Nasal cavity respiratory epithelium epithelial cell of viscerocranial mucosa (primary cell): ENCODE measurements at places on chromosomes 1 and 21. TPM values are rescaled to one million over a fixed set of nuclear protein-coding genes. Genes with fewer than 3 reads are reported as not detected.

CNIH3 gene
- total RNA-seq = 0.68 and 1.2 TPM in 2 replicates

NUP210L gene
- under 0.01 TPM in 2 replicates for total RNA-seq

SLC30A10 gene
- 0.07 TPM in 1 of 2 replicates, not detected in the other for total RNA-seq

FABP3 gene
- 0.50 TPM in 1 of 2 replicates, not detected in the other for total RNA-seq

S1PR1 gene
- 0.28 and 0.34 TPM in 2 replicates for total RNA-seq

RHCE gene
- 0.43 and 1.7 TPM in 2 replicates for total RNA-seq

GJB3 gene
- total RNA-seq = 113 and 120 TPM in 2 replicates

IQGAP3 gene
- total RNA-seq = 0.07 and 0.34 TPM in 2 replicates

GJB4 gene
- total RNA-seq = 12.3 and 17.4 TPM in 2 replicates

SFN gene
- 710 and 1,116 TPM in 2 replicates for total RNA-seq

FMOD gene
- 0.28 TPM in 1 of 2 replicates, not detected in the other for total RNA-seq

TRAPPC10 gene
- total RNA-seq = 19.8 and 33.4 TPM in 2 replicates

CPTP gene
- total RNA-seq = 19.8 and 32.1 TPM in 2 replicates

LYPD8 gene
- total RNA-seq = not detected in 2 replicates

SLC25A44 gene
- 9.2 and 14.5 TPM in 2 replicates for total RNA-seq
